ENCODE measurements at places on chromosomes 3 and 15. TPM values are rescaled to one million over a fixed set of nuclear protein-coding genes. Genes with fewer than 3 reads are reported as not detected.

The MASP1 gene
- 7.7 TPM for polyA plus RNA-seq

The ISG20 gene
- polyA plus RNA-seq, result 0.79 TPM

The ZWILCH gene
- 22.6 TPM for polyA plus RNA-seq

The PPP1R14D gene
- polyA plus RNA-seq, result not detected

The MNS1 gene
- polyA plus RNA-seq, result 5.1 TPM

Measured in muscle of back (tissue), 13 donors.